ENCODE measurements at places on chromosomes 2 and 18.

- DNase-seq, result no peak
Measured at GRCh38 chr2:164850235-164850634, 8.6 kb upstream of the COBLL1 start.

DNA sequence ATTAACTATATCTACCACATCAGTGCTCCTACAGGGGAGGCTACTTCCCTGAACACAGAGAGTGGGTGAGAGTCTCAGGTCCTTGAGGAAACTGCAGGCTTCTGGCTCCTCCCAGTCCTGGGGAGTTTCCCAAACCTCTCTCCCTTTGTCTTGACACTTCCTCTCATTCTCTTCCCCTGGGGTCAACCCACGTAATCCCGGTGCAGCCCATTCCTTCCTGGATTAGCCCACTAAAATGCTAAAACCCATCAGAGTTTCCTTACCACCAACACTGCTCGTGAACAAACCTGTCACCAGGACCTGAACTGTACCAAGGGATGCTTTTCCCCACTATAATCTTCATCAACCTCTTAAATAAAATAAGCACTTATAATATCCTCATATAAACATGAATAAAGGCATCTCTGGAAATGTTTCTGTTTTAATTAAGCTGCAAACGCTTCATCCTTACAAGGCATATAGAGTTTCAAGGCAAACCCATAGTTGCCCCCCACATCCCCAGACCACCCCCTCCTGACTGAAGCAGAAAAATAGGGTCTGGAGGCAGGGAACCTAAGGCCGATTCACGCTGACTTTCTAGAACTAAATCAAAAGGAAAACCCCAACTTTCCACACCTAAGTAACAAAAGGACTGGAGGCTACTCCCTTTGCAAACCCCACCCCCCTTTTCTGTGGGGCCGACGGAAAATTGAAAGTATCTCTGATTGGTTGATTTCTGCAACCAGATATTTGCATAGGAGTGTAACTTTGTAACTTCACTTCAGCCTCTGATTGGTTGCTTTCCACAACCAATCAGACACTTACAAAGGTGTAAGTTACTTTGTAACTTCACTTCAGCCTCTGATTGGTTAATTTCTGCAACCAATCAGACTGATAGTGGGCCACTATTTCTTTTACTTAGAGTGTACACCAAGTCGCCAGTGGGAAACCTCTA is 19.0 kb downstream of the TMSB10 start:
- no peak for DNase-seq

- DNase-seq, result no peak
Measured at GRCh38 chr2:146624430-146625160, 1220.2 kb upstream of the ACVR2A start.

GRCh38 chr2:209988010-209988409 is 14.4 kb upstream of the RPE start:
- DNase-seq, result no peak

DNA sequence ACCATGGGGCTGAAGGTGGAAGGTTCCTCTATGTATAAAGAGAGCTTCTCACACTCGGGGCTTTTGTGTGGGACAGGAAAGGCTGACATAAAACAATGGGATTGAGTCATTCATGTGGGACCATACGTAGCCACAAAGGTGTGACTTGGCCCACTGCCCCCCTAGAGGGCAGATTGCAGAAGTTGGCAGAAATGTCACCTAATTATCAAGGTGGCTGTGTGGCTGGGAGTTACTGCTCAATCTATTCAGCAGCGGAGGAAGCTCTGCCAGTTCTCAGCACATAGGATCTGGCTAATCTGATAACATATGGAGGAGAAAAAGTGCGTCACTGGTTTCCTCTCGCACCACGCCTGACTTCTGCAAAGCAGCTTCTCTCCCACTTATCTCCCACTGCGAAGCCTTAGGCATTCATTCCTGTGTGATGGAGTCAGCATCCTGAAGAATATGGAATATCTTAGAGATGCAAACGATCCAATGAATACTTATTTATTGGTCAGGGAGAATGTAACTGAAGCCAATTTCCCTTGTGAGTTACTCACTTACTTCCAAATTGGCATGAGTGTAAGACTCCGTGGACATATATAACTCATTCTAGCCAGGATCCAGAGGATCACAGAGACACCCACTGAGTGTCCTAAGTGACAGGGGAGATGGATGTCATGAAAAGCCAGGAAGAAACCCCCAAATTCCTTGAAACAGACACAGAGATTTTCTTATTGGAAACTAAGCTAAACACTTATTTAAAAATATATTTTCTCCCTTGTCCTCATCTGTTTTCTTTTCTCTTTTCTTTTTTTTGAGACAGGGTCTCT is 344.8 kb downstream of the TGIF1 start:
- DNase-seq, result no peak

GRCh38 chr2:124533226-124533954 is 508.3 kb downstream of the CNTNAP5 start:
- no peak for DNase-seq

DNA sequence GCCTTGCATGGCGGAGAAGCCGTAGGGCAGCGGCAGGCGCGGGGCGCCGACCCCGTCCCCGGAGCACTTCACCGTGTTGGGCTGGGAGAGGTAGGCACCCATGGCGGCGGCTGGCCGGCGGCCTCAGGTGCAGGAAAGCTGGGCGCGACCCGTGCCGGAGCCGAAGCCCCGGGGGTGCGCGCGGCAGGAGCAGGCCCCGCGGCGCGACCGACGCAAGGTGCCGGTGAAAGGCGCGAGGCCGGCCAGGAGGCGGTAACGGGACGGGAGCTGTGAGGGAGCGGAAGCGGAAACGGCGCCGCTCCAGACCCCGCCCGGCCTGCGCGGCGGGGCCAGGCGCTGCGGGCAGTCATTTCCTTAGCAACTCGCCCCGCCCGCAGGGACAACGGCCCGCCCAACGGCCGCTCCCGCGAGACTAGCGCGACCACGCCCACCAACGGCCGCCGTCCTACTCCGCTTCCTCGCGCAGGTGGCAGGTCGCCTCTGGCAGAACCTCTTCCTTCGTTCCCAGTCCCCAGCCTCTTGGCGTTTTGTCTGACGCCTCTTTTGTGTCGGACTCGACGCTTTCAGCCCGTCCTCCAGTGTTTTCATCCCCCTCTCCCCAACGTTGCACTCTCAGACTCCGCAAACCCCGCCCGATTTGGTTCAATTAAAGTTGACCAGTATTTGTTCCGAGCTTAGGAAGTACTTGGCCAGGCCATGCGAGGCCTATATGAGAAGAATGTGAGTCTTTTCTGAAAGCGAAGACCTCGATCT is at the start of gene PPM1G:
TSS of gene PPM1G (minus strand) at position 271 of the 753 bp plus-strand sequence. CDS start at position 102, 169 bp downstream.
- DNase-seq, result peak; percentile 96

GRCh38 chr2:35741556-35741955 is 614.0 kb upstream of the CRIM1 start:
- DNase-seq, result no peak

DNA sequence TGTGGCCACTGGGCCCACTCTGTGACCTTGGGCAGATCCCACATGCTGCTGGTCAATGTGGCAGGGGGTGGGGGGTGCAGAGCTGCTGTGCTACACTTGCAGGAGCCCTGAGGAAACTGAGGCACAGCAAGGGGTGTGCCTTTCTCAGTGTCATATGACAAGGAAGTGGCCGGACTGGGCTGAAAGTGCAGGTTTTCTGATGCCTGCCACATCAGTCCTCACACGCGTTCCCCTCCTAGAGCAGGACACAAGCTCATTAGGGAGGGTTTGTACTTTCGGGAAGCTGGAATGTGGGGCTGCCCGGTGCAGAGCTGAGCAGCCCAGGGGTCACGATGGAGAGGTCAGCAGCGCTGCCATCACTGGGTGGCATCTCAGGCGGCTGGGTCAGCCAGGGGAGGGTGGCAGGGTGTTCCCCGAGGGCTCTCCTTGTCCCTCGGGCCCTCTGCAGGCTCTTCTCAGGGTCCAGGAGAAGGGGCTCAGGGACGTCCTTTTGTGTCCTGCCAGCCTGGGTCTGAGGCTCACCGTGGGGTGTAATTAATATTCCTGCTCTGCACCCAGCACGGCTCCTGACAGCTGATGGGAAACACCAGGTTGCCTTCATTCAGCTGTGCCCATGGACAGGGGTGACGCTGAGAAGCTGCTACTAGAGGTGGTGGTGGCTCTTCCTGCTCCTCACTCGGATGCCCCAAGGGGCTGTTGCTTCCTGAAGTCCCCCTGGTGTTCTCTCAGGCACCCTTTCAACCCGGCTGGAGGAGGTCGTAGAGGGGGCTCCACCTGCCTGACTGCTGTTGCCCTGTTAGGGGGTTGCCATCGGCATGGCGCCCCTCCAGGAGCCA is 62.1 kb upstream of the HDAC4 start:
- no peak for DNase-seq

- DNase-seq, result no peak
Measured at GRCh38 chr2:175097297-175097696, 70.7 kb downstream of the ATF2 start.

DNA sequence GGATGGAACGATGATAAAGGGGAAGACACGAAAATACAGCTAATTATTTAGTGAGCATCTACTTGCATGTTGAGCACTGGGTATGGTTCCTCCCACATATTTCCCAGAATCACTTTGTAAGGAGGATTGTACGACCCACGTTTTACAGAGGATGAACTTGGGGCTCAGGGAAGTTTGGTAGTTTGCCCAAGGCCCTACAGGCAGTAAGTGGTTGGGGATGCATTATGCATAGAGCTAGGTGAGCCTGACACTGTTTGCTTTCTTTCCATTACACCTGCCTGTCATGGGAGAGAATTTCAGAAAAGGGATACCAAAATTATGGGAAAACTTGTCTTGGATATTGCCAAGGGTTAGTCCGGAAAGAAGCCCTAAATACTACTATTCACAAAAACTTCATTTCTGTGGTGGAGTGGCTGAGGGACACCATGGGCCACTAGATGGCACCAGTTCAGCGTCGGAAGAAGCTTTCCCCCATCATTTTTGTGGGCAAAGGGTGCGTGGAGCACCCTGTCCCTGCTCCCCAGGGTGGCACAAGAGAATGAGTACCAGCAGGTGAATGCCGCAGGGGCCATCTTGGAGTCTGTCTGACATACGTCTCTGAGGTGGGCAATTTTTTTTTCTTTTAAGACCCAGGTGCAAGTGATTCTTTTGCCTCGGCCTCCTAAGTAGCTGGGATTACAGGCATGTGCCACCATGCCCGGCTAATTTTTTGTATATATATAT is 23.5 kb upstream of the C18orf32 start:
- DNase-seq, result peak; percentile 25

GRCh38 chr2:231011526-231011925 is 15.6 kb downstream of the SPATA3 start:
- DNase-seq, result no peak

DNA sequence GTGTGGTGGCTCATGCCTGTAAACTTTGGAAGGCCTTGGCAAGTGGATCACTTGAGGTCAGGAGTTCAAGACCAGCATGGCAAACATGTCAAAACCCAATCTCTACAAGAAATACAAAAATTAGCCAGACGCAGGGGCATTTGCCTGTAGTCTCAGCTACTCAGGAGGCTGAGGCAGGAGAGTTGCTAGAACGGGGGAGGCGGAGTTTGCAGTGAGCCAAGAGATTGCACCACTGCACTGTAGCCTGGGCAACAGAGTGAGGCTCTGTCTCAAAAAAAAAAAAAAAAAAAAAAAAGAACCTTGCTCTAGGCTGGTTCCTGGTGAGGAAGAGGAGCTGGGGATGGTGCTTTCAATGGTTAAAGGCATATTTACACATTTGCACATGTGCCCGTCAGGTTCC is 129.4 kb downstream of the LYPD6B start:
- DNase-seq, result no peak

- DNase-seq, result no peak
Measured at GRCh38 chr2:161159456-161160225, 587 bp upstream of the TANK start.

GRCh38 chr2:182694189-182694588 is 21.9 kb upstream of the DNAJC10 start:
- no peak for DNase-seq

GRCh38 chr2:158539176-158540005 is 82.6 kb downstream of the PKP4 start:
- no peak for DNase-seq

DNA sequence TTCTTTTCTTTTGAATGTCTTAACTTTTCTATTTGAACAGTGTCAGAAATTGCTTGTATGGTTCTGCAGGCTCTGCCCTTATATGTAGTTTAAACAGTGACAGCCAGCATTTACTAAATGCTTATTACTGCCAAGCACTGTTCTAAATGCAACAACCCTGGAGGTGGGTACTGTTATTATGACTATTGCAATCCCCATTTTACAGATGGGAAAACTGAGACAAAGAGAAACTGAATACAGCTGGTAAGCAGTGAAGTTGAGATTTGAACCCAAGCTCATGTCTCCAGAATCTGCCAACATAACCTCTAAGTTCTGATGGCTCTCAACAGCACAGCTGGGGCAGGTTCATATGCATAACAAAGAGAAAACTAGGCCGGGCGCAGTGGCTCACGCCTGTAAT is 105.7 kb upstream of the GATA6 start:
- DNase-seq, result no peak

DNA sequence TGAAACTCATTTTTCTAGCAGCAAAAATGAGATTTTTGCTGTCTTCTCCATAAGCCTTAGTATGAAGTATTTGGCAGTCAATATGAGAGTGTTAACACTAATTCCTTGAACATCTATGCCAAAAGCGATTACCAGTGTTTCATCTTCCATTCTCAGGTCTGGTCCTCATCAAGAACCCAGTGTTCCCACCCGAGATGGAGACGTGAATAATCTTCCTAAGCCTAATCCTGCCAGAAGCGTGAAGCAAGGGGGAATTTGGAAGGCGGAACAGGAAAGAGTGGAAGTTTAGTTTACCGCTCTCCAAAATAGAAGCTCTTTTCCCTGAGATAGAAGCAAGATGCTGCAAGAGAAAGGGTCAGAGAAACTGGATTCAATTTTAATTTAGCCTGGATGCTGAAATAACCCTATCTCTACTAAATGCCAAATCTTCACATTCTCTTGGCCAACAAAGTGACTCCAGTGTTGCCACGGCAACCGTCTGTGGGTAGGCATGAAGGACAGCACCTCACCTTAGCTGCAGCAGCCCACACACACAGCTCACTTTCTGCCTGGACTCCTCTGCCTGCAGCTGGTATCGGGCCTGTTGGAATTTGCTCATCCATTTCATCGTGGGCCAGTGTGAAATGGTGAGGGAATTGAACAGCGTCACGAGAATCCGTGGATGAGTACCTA is 711.1 kb downstream of the CBLN2 start:
- no peak for DNase-seq

DNA sequence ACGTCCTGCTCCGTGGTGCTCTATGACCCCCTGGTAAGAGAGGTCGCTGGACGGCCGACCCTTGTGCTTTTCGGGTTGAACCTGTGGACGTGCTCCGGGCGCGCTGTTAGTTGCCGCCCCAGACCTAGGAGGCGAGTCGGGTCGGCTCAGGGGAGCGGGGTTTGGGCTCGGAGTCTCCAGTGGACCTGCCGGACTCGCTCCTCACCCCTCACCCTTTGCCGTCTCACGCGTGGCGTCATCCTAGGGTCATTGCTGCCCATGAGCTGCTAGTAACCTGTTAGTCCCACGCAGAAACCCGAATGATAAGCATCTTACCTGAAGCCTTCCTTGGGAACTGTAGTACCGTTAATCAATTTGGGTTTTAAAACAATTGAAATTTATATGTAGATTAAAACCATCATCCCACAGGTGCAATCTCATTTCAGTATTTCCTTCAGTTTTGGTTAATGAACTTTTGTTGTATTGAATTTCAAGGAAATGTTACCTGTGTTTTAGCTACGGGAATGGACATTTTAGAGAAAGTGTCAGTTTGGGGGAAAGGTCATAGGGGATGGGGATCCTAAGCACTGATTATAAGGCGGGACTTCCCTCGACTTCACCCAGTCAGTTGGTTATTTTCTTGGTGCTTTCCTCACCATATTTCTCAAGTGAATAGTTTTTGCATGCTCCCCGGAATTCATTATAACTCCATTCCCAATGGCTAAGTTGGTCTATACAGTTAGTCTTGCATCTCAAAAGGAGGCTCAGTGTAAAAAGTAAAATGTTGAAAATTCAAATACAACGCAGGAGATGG is 536 bp downstream of the ELP2 start:
- no peak for DNase-seq
